ENCODE measurements at places on chromosomes 5 and 9.

DNA sequence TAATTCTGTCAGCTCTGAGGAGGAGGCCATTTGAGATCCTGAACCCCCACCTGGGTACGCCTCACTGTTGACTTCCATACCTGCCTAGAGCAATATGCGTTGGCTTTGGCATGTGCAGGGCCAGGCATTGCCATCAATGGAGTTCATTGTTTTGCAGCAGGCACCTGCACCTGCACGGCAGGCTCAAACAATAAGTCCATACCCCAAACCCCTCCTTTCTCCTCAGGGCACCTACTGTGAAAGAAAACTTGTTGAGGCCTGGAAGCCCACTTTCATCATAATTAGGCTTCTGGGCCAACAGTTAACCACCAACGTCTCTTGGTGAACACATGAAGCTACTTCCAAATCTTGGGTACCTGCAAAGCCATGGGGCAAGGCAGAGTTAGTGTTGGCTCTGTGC, 238.7 kb downstream of the NFIB start:
- DNase-seq, result no peak

GRCh38 chr5:45568813-45569212, 127.4 kb downstream of the HCN1 start:
- no peak for DNase-seq

GRCh38 chr5:52769061-52769460, 18.7 kb upstream of the ITGA1 start:
- no peak for DNase-seq

- no peak for DNase-seq
Observed at GRCh38 chr5:52693280-52693679, 94.4 kb upstream of the ITGA1 start.

DNA sequence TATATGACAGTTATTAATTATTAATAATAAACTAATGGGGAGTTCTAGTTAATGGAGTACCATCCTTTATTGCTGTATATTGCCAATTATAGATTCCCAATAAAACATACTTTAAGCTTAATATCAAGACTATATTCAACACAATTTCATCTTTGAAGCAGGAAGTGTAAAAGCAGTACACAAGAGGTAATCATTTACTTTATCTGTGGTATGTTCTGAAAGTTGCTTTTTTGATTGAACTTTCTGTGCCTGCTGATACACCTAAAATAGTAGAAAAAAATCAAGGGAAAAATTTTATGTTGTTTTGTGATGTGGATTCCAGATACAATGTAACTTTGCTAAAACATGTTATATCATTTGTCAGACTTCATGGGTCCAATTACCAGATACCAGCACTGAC, 58.0 kb downstream of the ACO1 start:
- no peak for DNase-seq

GRCh38 chr5:33065131-33065530, 354.0 kb downstream of the NPR3 start:
- no peak for DNase-seq

DNA sequence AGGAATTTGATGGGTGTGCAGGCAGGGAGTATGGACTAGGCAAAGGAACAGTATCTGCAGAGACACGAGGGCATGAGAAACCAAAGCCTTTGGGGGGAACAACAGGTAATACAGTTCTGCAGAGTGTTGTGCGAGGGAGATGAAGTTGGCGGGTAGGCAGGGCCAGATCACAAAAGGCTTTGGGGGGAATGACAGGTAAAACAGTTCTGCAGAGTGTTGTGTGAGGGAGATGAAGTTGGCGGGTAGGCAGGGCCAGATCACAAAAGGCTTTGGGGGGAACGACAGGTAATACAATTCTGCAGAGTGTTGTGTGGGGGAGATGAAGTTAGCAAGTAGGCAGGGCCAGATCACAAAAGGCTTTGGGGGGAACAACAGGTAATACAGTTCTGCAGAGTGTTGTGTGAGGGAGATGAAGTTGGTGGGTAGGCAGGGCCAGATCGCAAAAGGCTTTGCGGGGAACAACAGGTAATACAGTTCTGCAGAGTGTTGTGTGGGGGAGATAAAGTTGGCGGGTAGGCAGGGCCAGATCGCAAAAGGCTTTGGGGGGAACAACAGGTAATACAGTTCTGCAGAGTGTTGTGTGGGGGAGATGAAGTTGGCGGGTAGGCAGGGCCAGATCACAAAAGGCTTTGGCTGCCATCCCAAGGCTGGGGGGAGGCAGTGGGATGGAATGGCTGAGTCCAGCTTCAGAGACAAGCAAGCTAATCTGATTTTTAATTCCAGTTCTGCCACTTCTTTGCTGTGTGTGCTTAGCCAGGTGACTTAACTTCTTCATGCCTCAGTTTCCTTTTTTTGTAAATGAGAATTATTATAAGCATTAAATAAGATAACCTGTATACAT, 33.0 kb downstream of the FRMPD1 start:
- DNase-seq, result no peak

DNA sequence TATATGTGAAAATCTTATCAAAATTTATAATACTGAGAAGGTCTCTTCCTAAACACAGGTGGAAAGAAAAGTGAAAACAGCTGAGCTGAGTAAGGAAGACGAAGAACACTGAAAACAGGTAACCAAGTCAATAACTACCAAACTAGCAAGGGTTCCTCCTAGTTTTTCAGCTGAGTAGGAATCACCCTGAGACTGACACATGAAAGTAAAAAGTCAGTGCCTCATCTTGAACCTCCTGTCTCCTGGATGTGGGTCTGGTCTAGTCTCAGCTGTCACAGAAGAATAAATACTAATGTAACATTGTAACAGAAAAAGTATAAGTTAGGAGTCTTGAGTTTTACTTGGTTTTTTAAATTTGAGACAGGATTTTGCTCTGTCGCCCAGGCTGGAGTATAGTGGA, 121.0 kb downstream of the MEF2C start:
- no peak for DNase-seq

DNA sequence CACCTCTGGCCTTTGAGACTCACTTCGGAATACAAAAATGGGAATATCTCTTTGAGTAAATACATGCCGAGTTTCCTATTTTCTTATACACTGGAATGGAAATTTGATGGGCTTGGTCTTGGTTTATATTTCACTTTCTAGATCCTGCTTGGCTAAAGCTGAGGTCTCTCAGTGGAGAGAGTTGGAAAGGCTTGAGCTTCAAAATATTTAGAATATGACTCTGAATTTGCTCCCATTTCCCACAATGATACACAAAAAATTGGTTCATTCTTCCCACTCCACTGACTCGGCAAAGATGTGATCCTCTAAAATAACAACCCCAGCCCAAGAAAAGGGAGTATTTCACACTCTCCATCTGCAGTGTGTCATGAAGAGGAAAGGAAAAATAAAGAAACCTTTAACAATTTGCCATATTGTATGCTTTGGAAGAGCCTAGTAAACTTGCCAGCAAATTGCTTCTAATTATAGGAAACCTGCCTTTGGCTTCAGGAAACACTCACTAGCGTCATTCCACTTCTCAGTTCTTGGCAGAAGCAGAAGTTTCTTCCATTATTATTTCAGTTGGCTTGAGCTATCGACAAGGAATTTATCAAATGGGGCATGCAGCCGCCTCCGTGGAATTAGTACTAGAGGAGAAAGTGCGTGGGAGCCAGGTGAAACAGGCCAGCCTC, 302.9 kb downstream of the NSG2 start:
- no peak for DNase-seq

DNA sequence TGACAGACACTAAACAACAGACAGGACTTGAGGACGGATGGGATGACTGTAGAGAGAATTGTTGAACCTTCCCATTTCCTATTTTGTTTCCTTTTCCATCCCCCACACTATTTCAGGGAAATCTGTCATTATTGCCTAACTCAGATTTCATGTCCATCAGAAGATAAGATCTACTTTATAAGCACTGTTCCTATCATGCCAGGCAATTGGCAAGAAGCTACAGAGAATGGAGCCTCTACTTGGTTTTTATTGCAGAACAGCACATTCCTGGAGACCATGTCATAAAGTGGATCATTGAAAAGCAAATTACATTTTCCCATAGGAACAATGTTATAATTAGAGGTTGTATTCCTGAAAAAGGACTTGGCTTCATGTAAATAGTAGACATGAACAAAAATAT, 173.7 kb upstream of the KIF2A start:
- no peak for DNase-seq

DNA sequence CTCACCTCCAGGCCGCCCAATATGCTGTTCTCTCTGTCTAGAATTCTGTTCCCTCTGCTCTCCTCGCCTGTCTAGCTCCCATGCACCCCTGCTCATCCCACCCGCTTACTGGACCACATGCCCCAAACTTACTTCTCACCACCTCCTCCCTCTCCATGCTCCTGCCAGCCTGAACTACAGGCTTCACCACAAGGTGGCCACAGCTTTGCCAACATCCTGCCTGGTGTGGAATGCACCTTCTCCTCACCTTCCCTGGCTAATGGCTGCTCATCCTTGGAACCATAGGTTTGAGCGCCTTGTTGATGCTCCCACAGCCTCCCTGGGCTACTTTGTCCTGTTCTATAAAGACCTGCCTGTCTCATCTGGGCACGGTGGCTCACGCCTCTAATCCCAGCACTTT, 9.6 kb downstream of the LAMC3 start:
- no peak for DNase-seq

GRCh38 chr5:163649514-163649913, 144.1 kb downstream of the MAT2B start:
- no peak for DNase-seq

DNA sequence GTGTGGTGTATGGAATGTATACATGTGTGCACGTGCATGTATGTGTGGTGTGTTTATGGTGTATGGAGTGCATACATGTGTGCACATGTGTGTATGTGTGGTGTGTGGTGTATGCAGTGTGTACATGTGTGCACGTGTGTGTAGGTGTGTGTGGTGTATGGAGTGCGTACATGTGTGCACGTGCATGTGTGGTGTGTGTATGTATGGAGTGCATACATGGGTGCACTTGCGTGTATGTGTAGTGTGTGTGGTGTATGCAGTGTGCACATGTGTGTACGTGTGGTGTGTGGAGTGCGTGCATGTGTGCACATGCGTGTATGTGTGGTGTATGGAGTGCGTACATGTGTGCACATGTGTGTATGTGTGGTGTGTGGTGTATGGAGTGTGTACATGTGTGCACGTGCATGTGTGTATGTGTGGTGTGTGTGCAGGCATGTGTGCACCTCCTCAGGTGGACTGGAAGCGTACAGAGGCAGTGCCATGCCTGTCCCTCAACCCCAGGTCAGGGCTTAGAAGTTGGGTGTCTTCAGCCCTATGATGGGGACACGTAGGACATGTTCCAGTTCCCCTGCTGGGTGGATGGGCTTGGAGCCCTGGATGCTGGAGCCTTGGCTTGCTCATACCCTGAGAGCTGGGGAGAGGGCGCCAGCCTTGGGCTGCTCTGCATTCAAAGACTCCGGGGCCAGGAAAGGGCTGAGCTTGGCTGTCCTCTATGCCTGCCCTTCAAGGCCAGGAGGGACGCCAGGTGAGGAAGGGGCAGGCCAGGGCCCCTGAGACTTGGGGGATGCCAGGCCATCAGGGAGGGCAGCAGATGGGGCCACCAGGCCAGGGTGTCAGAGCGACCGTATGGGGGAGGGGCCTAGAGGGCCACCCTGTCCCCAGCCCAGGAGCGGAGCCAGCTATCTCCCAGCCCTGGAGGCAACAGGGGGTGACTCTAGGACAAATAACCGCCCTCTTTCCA, 12.2 kb downstream of the MYMK start:
- DNase-seq, result no peak

DNA sequence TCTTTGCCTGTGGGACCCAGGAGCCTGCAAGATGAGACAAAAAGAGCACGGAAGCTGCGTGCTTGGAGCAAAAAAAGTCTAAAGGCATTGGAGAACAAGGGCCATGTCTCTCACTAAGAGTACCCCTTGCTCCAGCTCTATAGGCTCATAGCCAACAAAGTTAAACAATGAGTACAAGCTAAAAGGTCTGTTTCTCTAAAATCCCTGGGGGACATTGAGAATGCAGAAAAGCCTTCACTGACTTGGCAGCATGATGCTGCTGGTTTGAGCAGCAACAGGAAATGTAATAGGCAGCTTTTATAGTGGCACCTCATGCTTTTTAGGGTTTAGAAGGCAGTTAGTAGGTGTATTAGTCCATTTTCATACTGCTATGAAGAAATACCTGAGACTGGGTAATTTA, 287.5 kb downstream of the SMARCA2 start:
- DNase-seq, result no peak

GRCh38 chr5:1483064-1483463, 37.8 kb upstream of the SLC6A3 start:
- no peak for DNase-seq

DNA sequence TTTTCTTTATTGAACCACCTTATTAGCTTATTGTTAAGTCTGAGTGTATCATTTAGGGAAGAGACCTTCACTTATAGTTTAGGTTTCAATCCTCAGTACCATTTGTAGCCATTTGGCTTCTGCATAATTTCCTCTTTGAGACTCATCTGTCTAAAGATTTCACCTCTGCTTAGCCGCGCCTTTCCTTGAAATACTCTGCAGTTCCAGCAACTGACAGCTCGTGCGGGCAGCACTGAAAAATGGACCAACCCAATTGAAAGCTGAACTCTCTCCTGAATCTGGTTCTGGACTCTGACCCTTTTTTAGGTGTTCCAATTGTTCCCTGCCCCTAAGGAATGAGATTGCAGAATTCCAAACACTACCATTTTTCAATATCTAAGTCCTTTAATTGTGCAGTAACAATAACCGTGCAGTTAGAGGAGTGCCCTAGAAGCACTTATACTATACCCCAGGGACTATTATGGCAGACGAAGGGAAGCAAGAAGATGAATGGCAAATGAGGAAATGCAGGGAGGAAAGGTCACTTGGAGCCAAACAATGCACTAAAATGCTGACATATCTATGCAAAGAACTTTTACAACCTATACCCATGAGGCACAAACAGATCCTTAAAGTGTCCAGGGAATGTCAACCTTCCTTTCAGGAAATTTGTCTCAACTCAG, 50.1 kb upstream of the PDE4D start:
- no peak for DNase-seq

DNA sequence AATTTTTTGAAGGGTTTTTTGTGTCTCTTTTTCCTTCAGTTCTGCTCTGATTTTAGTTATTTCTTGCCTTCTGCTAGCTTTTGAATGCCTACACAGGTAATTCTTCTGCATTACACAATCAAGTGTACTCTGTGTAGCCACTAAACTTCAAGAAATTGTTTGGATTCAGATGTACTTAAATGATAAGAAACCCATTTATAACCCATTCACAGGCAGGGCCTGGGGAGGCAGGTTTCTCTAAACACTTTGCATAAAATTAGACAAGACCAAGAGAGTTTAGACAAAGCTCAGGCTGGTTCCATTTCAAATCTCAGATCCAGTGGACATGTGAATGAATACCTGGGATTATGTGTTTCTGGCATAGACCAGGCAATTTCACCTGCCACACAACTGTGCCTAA, 41.3 kb upstream of the SEMA5A start:
- no peak for DNase-seq

- DNase-seq, result no peak
Observed at GRCh38 chr5:88837817-88838216, 45.2 kb downstream of the MEF2C start.

DNA sequence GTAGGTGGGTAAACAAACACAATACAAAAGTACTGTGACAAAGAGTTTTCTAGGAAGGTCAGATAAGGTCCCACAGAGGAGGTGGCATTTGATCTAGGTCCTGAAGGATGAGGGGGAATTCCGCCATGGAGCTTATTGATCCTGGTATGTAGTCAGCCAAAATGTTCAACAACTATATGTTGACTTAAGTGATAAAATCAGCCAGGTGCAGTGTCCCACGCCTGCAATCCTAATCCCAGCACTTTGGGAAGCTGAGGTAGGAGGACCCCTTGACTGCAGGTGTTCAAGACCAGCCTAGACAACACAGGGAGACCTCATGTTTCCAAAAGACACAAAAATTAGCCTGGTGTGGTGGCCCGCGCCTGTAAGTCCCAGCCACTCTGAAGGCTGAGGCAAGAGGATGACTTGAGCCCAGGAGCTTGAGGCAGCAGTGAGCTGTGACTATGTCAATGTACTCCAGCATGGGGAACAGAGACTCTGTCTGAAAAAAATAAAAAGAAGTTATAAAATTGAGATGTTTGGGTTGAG, 46.4 kb upstream of the PLIN2 start:
- DNase-seq, result no peak
